ENCODE measurements at places on chromosomes 4 and X.
A peak's percentile ranks its signal among the peaks of the same experiment; 100 is the strongest.

DNA sequence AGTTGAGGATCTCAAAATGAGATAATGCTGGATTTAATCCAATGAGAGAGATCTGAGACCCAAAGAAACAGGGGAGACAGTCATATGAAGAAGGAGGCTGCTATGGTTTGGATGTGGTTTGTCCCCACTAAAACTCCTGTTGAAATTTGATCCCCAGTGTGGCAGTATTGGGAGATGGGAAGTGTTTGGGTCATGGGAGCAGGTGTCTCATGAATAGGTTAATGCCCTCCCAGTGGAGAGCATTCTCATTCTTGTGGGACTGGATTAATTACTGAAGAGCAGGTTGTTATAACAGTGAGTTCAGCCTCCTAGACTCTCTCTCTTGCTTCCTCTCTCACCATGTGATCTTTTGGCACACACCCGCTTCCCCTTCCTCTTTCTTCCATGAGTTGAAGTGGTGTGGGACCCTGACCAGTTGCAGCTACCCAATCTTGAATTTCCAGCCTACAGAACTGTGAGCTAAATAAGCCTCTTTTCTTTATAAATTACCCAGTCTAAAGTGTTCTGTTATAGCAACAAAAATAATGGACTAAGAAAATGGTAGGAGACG lies 70.3 kb downstream of the PPEF2 start:
- DNase-seq = no peak

GRCh38 chr4:82104578-82104977 lies 269.2 kb downstream of the HNRNPD start:
- DNase-seq = no peak

DNA sequence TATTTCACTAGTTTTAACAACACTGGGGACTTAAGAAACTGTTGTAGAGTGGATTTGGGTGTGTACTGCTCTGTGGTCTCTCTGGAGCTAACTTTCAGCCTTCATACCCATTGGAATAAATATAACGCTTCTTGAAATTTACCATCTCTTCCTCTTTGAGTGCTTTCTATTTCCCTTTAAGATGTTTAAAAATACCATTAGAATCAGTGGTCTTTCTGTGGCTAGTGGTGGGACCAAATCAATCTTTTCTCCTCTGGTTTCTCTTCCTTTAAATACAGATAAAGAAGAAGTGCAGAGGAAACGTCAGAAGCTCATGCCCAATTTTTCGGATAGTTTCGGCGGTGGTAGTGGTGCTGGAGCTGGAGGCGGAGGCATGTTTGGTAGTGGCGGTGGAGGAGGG lies 92.0 kb downstream of the NFKB1 start:
- DNase-seq = no peak

DNA sequence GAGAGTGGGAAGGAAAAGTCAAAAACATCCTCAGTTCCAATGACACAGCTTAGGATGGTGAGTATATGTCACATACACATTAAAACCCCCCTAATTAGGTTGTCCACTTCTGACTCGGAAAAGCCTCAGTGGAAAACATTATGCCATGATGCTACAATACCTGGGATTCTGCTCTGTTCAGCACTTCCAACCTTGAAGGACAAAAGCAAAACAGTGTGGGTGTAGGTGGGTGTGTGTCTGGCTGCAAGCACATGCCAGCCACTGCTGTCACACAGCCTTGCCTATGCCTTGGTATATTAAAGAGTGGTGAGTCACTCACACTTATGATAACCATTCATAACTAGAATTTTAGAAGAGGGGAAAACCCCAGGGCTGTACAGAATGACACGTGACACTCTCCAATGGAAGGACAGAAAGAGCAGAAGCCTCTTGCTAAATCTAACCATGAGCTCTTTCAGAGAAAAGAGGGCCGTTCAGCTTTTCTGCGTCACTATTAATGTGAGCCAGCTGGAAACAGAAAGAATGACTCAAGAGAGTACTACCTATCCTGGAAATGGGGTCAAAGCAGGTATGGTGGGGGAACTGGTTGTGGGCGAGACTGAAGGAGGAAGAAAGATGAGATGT lies 159.6 kb downstream of the TET2 start:
- no peak for DNase-seq

DNA sequence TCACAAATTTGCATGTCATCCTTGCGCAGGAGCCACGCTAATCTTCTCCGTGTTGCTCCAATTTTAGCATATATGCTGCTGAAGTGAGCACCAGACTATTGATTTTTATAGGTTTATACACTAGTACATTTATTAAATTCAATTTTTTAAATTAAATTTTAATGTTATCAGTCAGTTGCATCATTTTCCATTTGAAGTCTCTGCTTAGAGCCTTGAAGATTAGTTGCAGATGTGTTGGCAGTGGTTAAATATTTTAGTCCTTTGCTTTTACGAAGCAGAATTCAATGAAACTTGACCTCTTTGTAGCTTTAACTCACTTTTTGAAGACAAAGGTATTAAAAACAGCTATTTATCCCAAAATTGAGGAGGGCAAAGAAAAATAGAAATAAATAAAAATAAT lies 16.5 kb downstream of the TRAPPC11 start:
- no peak for DNase-seq

- DNase-seq = peak; percentile 54
These were observed 91.5 kb downstream of the GEMIN8 start for GRCh38 chrX:13938051-13938828.

- DNase-seq = no peak
These were observed 366.7 kb downstream of the PCDH7 start for GRCh38 chr4:31086756-31087330.

DNA sequence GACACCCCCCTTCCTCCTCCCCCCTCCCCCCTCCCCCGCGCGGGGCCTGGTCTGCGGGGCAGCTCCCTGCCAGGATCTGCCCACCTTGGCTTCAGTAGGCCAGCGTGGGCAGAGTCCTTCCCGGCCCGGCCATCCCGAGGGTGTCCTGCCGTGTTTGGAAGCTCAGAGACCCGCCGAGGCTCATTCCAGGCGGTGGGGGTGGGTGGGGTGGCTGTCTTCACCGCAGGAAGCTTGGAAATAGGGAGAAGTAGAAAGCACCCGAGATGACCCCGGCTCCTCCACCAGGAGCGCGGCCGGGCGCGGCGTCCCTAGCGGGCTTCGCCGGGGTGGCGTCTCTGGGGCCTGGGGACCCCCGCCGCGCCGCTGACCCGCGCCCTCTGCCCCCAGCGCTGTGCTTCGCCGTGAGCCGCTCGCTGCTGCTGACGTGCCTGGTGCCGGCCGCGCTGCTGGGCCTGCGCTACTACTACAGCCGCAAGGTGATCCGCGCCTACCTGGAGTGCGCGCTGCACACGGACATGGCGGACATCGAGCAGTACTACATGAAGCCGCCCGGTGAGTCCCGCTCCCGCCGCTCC lies 1.6 kb downstream of the NAT8L start:
- no peak for DNase-seq

DNA sequence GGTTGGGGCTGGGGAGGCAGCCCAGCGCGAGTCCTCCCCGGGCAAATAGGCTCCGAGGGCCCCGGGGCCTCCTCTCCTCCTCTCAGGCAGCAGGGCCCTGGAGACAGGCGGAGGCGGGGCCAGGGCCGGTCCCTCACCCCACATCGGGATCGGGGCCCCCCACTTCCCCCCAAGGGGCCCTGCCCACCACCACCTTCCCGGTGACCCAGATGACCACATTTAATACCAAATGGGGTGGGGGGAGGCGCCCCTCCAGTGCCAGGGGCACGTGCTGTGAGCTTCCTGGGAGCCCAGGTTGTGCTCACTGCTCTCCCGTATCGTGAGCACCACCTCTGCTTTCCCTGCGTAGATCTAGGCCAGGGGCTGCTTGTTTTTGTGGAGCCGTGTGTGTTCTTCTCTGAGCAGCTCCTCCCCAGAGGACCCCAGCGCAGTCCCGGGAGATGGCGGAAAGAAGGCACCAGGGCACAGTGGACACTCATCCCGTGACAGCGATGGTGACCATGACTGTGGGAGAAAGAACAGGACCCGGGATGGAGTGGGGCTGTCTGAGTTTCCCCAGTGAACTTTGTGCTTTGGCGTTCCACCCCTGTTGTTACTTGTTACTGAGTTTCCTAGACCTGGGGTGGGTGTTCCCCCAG lies 2.1 kb downstream of the PNMA6A start:
- DNase-seq = no peak

- DNase-seq = peak; percentile 49
These were observed 7.9 kb downstream of the TRIM2 start for GRCh38 chr4:153211986-153212728.

- no peak for DNase-seq
These were observed 122.5 kb upstream of the LNX1 start for GRCh38 chr4:53713767-53714166.

DNA sequence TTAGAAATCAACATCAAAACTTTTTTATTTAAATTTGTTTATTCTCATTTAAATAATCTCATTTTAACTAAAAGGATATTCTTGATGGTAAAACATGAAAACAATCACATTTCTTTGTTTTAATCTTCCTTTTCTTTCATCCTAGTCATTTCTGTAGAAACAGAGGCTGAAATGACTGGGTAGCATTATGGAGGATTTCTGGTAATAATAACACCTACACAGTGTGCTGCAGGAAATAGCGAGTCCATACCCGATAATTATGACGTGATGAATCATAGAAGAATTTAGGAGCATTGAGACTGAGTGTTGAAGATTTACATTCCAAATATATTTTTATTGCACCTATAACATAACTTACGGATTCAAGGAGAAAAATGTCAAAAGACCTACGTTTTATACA lies 31.4 kb upstream of the BBS12 start:
- DNase-seq = no peak

DNA sequence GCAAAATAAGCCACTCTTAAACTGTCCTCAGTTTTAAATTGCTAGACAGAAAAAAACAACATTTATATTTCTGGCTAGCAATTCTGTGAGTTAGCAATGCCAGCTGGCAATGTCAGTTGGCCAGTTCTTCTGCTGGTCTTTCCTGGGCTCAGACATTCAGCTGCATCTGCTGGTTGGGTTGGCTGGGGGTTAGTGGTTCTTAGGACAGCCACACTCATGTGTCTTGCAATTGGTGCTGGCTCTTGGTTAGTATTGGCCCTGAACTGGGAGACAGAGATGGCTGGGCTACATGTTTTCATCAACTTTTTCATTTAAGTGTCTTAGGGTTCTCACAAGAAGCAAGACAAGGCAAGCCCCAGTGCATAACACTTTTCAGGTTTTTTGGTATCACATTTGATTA lies 48.0 kb upstream of the PDLIM5 start:
- no peak for DNase-seq

- no peak for DNase-seq
These were observed 735.8 kb downstream of the RPA4 start for GRCh38 chrX:97619499-97619898.

- no peak for DNase-seq
These were observed 11.2 kb upstream of the SYTL4 start for GRCh38 chrX:100743009-100743607.

DNA sequence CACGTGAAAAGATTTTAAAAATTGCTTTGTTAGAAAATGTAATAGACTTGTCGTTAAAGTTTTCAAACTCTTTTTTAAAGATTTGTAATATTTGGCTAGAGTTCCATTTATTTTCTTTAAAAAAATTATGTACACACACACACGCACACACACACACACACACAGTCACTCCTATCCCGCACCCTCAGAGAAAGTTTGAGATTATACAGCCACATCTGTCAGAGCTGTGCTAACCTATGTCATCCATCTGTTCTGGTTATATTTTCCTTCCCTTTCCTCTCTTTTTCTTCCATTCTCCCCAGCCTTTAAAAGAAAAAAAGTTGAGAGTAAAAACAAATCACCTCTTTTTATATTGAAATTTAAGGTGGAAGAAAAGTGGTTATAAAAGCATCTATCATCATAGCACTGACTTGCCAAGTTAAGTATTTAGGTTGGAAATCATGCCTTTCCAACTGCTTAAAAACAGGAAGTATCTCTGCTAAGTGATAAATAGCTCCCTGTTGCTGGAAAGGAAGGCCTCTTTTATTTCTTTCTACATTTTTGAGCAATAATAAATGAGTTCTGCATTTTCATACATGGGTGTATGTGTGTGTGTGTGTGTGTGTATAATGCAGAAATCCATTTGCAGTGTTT lies 163.3 kb upstream of the SPRY1 start:
- peak; percentile 3 for DNase-seq

GRCh38 chr4:20752641-20753040 lies 52.4 kb downstream of the PACRGL start:
- no peak for DNase-seq

GRCh38 chrX:107298276-107298675 lies 91.9 kb downstream of the DNAAF6 start:
- DNase-seq = no peak

- peak; percentile 62 for DNase-seq
These were observed 542.4 kb upstream of the DIPK2B start for GRCh38 chrX:45743081-45743533.

DNA sequence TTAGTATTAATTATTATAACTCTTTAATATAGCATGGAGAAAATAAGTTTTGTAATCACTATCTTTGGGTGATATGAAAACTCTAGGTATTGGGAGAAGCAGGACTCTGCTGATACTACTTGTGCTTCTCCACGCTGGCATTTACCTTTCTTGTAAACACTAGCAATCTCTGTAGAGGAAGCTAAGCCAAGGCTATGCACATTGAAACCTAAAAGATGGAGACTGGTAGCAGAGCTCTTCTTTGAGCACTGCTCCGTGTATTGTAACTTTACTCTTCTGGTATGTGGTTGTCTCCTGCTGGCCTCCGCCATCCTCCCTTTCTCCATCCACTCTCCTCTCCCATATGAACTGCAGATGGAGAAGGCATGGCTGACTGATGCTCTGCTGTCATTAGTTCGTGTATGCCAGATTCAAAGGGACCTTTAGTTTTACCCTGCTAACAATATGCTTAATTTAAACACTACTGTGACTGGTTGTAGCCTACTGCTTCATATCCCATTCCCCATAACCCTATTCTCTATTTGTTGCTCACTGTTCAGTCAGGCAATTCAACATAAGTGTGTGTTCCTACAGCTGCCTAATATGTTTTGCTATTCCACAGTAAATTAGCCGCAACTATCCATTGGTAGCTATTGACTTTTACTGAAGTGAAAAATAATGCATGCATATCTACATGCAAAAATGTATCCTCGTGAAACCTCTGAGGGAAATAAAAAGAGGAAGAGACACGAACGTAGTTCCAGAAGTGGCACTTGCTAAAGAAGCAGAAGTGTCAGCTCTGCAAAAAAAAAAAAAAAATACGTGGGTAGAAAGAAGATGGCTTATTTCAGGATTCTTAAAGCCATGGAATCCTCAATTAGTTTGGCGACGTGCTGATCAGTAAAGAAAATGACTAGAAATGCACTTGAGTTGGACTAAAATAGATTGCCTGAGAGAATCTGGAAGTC lies 55.6 kb upstream of the CCSER1 start:
- DNase-seq = no peak

DNA sequence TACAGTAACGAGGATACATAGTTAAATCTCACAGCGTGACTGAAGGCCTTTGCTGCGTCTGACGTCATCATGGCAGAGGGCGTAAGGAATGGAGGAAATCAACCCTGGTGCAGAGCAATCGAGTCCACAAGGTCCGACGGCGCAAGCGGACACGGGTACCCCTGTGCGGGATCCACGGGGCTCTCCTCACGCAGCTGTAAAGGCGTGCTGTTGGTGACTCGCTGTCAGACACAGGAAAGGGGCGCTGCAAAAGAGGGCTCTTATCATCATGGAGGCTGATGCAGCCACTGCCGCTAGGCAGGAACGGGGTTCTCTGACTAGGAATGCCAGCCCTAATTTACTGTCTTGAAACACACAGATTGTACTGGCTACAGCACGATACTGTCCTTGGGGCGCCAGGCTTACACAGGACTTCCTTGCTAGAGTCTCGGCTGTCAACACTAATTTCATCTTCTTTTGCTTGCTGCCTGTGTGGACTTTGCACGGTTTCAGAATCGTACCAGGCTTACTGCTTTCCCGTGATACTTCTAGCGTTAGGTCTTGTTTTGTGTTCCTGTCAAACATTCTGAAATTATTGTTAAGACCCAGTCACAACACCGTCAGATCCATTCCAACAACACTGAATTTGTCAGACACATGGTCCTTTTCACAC lies 13.6 kb downstream of the RNF212 start:
- no peak for DNase-seq

Measured in astrocyte of the hippocampus (primary cell).